ENCODE measurements at places on chromosomes 3 and 15. TPM values are rescaled to one million over a fixed set of nuclear protein-coding genes. Genes with fewer than 3 reads are reported as not detected.

The IP6K2 gene
- total RNA-seq: 185 TPM

DNA sequence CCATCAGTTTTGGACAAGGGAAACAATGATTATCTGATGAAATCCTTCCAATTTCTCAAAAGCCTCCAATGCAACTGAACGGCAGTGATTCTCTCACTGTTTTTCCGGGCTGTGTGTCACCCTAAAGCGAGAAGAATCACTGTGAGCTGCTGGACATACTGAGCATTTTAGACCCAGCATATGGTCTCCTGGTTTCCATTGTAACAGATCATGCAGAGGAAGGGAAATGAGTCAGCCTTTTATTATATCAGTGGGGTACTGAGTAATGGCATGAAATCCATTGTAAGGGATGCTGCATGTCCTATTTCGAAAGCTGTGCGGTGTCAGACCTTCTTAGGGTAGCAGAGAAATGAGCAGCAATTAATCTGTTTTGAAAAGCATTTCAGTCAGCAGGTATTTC is 287.1 kb downstream of the IL5RA start:
- no peaks in the 10 kb centered on the region for H3K4me1 ChIP-seq
- no peak overlapping the region for H3K27ac ChIP-seq
- H3K27me3 ChIP-seq: no peaks in the 10 kb centered on the region
- DNase-seq: no peak
- no peak overlapping the region for H3K4me3 ChIP-seq
- H3K36me3 ChIP-seq: peaks cover 5% of the 10 kb centered on the region

DNA sequence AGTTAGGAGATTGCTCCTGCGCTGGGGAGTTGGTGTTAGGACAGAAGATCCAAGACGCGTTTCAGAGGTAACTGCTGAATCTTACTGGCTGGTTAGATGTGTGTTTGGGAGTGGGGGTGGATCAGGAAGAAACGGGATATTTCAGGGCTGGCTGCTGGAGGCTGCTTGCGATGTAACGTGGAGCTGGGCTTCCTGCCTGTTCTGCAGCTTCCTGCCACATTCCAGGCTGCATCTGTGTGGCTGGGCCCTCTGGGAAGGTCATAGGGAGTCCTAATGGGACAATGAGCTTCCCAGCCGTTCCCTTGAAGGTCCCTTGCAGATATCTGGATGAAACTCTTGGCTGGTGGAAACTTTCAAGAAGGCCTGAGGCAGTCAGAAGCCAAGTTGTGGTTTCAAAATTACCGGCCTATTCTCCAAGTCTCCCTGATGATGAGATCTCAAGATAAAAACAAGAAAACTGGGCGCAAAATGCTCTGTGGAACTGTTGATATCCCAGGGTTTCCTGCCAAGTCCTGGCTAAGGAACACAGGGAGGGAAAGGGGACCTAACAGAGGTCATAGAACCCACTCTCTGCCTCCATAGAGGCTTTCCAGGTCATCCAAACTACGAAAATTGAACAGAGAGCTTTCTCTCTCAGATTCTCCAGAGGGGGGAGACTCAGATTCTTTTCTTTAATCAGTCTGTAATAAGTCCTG is 67.0 kb downstream of the NOX5 start:
- peak; percentile 63 for DNase-seq
- peaks cover 9% of the 10 kb centered on the region for H3K4me1 ChIP-seq
- no peaks in the 10 kb centered on the region for H3K36me3 ChIP-seq
- H3K27ac ChIP-seq: peak overlapping the region; percentile 87
- H3K27me3 ChIP-seq: no peaks in the 10 kb centered on the region

DNA sequence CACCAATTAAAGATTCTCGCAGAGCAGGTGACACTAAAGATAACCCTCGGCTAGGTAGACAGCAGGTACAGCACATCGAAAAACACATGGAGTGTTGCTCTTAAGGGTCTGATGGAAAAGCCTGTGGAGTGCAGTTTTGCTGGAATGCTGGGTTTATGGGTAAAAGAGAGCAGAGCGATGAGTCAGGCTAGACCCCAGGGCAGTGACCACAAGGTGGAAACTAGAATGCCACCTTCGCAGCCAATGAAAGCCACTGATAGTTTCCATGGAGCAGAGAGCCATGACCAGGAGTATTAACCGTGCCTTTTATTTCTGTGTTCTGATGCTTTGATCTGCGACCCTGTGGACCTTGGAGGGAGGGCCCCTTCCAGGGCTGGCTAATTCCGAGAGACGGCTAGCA is 149.8 kb downstream of the GABRB3 start:
- DNase-seq: no peak
- H3K4me3 ChIP-seq: no peak overlapping the region
- H3K27me3 ChIP-seq: no peaks in the 10 kb centered on the region
- no peak overlapping the region for H3K27ac ChIP-seq
- no peaks in the 10 kb centered on the region for H3K4me1 ChIP-seq

DNA sequence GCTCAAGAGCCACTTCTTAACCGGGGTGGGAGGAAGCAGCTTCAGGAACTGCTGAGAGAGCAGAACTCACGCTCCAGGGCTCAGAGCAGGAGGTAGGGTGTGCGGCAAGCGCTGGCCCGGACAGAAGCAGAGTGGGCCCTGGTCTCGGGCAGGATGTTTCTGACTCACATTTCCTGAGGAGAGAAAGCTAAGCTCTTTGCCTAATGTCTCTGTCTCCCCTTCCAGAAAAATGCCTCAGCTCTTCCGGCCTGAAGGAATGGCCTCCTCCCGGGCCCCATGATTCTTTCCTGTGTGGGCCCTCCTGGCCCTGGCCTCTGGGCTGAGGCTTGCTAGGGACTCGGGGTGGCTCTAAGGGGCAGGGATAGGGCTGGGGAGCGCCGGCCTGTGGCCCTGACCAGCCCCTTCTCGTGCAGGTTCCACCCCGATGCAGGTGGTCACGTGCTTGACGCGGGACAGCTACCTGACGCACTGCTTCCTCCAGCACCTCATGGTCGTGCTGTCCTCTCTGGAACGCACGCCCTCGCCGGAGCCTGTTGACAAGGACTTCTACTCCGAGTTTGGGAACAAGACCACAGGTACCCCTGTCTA is 4.1 kb upstream of the STAB1 start:
- DNase-seq: no peak
- H3K36me3 ChIP-seq: peaks cover 15% of the 10 kb centered on the region
- H3K27ac ChIP-seq: peak overlapping the region; percentile 62
- no peak overlapping the region for H3K4me3 ChIP-seq
- no peaks in the 10 kb centered on the region for H3K4me1 ChIP-seq
- no peaks in the 10 kb centered on the region for H3K27me3 ChIP-seq

The ERC2 gene
- total RNA-seq: 1.3 TPM

The CHL1 gene
- 49.8 TPM for total RNA-seq

- H3K27ac ChIP-seq: no peak overlapping the region
- no peak overlapping the region for H3K4me3 ChIP-seq
- no peaks in the 10 kb centered on the region for H3K4me1 ChIP-seq
- no peak for DNase-seq
Measured at GRCh38 chr3:186119499-186119898, 10.6 kb upstream of the ETV5 start.

DNA sequence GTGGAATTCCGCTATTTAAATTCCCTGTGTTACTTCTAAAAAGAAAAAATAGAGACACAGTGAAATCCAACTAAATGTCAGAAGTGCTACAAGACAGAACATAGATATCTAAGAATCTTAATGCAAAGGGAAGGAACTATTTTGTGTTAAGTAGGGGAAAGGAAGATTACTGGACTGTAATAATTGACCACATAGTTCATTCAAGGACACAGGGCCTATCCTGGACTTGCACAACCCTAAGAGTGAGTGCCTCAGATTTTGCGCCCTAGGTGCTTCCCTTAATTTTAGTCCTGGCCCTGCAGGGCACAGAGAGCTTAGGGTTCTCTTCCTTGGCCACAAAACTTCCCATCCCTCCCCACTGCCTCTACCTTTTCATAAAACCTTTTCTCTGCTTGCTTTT is 3.5 kb upstream of the IL20RB start:
- H3K27me3 ChIP-seq: no peaks in the 10 kb centered on the region
- H3K4me3 ChIP-seq: no peak overlapping the region
- DNase-seq: no peak
- H3K36me3 ChIP-seq: no peaks in the 10 kb centered on the region
- H3K4me1 ChIP-seq: no peaks in the 10 kb centered on the region
- no peak overlapping the region for H3K27ac ChIP-seq

- DNase-seq: no peak
- H3K27me3 ChIP-seq: no peaks in the 10 kb centered on the region
Measured at GRCh38 chr3:45414823-45415222, 26.4 kb downstream of the LARS2 start.

DNA sequence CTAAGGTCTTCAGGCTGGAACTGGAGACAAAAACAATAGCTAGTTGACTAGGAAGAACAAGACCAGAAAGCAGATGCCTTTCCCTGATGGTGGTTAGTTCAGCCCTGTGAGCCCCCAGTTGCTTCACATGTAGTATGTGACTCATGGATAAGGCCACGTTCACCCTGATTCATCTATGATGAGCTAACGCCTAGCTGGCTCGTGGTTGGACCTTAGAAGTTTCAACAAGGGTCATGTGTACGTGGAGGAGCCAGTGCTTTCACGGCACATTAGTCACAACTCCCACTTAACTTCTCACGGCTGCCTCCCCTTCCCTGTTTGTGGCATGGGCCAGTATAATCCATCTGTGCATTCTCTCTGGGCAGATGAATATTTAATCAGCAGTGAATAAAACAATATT is 20.6 kb downstream of the COL8A1 start:
- no peaks in the 10 kb centered on the region for H3K27me3 ChIP-seq
- H3K27ac ChIP-seq: no peak overlapping the region
- H3K36me3 ChIP-seq: no peaks in the 10 kb centered on the region
- no peaks in the 10 kb centered on the region for H3K4me1 ChIP-seq

DNA sequence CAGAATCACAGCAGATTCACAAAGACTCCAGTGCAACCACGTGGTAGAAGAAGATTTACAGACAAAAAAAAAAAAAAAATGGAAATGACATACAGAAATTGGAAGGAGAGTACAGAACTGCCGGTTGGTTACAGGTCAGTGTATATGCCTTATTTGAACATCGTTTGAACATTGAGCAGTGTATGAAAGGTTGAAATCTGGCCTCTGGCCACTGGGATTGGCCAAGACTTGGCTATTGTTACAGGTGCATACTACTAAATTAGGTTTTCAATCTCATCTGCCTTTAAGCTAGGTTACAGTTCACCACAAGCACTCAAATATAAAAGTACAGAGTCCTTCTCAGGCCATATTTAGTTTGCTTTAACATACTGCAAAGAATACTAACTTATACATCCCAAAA is 59.8 kb downstream of the THBS1 start:
- no peaks in the 10 kb centered on the region for H3K27me3 ChIP-seq
- no peaks in the 10 kb centered on the region for H3K36me3 ChIP-seq
- no peak for DNase-seq
- no peak overlapping the region for H3K4me3 ChIP-seq

- H3K36me3 ChIP-seq: no peaks in the 10 kb centered on the region
- H3K27me3 ChIP-seq: no peaks in the 10 kb centered on the region
- DNase-seq: no peak
- H3K4me1 ChIP-seq: no peaks in the 10 kb centered on the region
Measured at GRCh38 chr3:49877716-49878115, 8.0 kb upstream of the CAMKV start.

The GLDN gene
- 10.8 TPM for total RNA-seq

The GJD2 gene
- total RNA-seq: not detected

DNA sequence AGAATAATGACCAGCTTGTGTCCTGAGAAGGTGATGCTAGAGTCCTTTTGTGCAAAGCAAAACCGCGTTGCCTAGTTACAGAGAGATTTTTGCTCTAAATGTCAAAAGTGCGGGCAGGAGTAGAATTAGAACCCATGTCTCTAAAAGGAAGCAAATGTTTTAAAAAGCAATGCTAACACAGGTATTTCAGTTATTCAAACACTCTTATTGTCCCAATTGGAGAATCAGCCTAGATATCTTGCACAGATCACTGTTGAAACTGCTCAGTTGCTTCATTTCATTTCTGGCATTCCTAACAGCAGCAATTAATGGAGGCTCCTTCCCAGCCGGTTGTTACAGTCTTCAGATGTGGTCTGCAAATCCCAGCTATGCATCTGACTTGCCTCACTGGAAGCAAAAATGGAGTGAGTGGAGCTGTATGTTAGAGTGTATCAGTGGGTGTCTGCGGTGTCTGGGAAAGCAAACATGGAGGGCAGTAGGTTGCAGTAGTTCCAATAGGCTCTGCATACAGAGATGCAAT is 55.6 kb upstream of the SEMA6D start:
- no peaks in the 10 kb centered on the region for H3K4me1 ChIP-seq
- H3K36me3 ChIP-seq: no peaks in the 10 kb centered on the region
- H3K27ac ChIP-seq: no peak overlapping the region
- H3K27me3 ChIP-seq: no peaks in the 10 kb centered on the region

DNA sequence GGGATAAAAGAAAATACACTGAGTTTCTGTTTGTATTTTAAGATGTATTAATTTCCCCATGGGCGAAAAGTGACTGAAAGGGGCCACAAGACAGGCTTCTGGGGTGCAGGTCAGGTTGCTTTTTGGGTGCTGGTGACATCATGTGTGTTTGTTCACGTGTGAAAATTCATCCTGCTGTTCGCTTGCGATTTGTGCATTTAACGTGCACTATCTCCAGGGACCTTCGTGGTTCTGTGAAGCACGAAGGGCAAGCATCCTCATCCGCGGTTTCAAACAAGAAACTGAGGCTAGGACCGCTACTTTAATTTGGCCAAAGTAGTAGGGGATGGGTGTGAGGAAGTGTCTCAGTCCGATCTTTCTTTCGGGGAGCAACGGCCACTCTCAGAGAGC is 1.6 kb upstream of the SMAD6 start:
- H3K27me3 ChIP-seq: no peaks in the 10 kb centered on the region
- H3K27ac ChIP-seq: peak overlapping the region; percentile 79
- H3K36me3 ChIP-seq: no peaks in the 10 kb centered on the region
- H3K4me1 ChIP-seq: no peaks in the 10 kb centered on the region

DNA sequence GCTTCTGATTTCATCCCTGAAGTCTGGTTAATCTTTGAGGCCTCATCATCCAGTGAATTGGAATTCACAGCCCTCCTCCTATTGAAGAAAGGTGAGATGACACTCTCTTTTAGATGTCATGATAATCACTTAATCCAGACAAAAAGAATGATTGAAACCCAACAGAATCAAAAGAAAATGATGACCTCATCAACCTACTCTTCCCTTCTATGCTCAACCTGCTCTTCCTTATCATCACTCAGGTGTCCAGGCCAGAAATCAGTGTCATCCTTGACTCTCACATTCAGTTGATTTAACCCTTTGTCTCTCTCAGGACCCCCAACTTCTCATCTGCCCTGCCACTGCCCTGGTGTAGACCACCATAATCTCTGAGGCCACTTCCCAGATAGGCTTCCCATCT is 11.8 kb downstream of the PLA2G4E start:
- H3K4me3 ChIP-seq: no peak overlapping the region
- H3K27me3 ChIP-seq: no peaks in the 10 kb centered on the region
- no peak overlapping the region for H3K27ac ChIP-seq
- no peaks in the 10 kb centered on the region for H3K4me1 ChIP-seq
- no peak for DNase-seq

GRCh38 chr3:49657208-49657915 is 16.8 kb upstream of the APEH start:
- no peaks in the 10 kb centered on the region for H3K36me3 ChIP-seq
- no peak overlapping the region for H3K27ac ChIP-seq
- H3K4me1 ChIP-seq: no peaks in the 10 kb centered on the region
- no peak for DNase-seq

GRCh38 chr3:183359036-183359435 is 69.4 kb downstream of the MCF2L2 start:
- H3K27me3 ChIP-seq: no peaks in the 10 kb centered on the region
- DNase-seq: no peak
- H3K27ac ChIP-seq: no peak overlapping the region
- no peaks in the 10 kb centered on the region for H3K36me3 ChIP-seq
- H3K4me1 ChIP-seq: no peaks in the 10 kb centered on the region
- no peak overlapping the region for H3K4me3 ChIP-seq

Data from breast epithelium (tissue), 4 donors.